ENCODE measurements at places on chromosomes 4 and X.
A peak's percentile ranks its signal among the peaks of the same experiment; 100 is the strongest.

DNA sequence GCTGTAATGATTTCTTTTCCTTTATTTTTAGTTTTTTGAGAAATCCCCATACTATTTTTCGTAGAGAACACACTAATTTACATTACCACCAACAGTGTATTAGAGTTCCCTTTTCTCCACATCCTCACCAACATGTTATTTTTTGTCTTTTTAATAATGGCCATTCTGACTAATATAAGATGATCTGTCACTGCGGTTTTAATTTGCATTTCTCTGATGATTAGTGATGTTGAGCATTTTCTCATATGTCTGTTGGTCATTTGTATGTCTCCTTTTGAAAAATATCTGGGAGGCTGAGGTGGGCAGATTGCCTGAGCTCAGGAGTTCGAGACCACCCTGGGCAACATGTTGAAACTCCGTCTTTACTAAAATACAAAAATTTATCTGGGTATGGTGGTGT, 30.2 kb downstream of the SPINK2 start:
- no peak for DNase-seq

DNA sequence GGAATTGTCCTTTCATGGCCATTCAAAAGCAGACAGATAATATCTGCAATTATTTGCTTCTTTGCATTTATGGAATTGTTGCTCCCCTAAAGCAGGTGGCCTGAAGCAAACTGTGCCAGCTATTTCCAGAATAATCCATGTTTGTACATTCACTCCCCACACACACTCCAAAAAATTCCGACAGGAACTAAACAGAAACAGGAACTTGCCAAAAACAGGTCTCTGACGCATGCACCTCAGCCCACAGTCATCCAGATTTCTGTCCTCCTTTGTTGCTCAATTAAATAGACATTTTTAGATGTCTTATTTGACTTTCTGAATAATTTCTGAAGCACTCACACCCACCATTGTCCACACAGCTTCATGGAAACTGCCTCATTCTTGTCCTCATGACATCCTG, 71.5 kb upstream of the EDNRA start:
- DNase-seq, result no peak

GRCh38 chrX:147920161-147920666, 8.5 kb downstream of the FMR1 start:
- DNase-seq, result no peak

DNA sequence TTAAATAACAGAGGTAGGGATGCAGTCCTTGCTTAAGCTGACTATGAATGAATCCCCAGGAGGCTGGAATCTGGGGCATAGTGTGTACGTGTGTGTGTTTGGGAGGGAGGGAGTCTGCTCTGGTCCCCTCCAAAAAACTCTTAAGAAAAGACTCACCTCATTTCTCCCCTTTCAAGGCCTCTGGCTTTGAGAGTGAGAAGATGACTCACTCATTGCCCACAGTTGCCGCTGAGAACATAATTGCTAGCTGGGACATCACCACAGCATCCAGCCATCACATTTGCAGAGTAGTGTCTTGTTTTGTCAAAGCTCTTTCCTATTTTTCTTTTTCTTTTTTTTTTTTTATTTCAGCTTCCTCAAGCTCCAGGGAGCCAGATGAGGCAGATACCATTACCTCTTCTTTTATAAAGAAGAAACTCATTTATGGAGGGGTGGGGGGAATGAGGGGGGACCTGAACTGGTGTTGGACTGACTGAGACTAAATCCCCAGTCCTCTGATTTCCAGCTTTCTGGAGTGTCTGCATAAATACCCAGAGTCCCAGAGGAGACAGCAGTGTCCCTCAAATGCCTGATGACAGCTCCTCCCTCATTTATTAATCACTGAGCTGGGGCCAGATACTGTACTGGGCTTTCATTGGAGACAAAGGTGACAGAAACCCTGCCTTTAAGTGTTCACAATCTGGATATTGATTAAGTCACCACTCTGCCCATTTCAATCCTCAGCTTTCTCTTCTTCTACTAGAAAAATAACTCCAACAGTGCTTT, 61.9 kb upstream of the LAS1L start:
- peak; percentile 75 for DNase-seq

- peak; percentile 94 for DNase-seq
These were observed 78.3 kb upstream of the ATXN3L start for GRCh38 chrX:13397878-13398818.

GRCh38 chr4:84673475-84674240, 90.7 kb downstream of the CDS1 start:
- DNase-seq, result peak; percentile 46

DNA sequence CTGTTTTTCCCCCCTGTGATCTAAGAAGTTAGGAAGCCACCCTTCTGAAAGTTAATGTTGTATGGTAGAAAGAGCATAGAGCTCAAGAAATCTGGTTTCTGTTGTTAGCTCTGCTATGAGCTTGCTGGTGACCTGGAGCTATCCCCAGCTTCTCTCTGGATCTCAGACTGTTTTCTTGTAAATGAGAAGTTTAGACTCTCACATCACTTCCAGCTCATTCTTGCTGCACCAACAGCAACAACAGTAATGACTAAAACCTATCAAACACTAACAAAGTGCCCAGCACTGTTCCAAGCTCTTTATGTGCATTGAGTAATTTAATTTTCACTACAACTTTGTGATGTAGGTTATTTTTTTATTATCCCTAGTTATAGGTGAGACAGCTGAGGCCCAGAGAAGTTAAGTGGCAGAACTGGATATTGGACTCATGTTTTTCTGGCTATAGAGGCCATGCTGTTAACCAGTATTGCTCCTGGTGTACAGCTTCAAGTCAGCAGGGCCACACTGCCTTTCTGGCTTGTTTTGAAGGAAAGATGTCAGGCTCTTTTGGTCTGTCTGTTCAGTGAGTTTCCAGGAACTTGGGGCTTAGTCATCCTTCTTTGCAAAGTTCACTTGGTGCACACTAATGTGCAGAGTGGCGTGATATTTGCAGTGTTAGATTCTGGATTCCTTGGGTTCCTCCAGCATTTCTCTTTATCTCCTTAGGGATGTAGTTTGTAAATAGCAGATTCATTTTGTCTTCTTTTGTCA, 27.8 kb upstream of the TMEM164 start:
- DNase-seq, result no peak

DNA sequence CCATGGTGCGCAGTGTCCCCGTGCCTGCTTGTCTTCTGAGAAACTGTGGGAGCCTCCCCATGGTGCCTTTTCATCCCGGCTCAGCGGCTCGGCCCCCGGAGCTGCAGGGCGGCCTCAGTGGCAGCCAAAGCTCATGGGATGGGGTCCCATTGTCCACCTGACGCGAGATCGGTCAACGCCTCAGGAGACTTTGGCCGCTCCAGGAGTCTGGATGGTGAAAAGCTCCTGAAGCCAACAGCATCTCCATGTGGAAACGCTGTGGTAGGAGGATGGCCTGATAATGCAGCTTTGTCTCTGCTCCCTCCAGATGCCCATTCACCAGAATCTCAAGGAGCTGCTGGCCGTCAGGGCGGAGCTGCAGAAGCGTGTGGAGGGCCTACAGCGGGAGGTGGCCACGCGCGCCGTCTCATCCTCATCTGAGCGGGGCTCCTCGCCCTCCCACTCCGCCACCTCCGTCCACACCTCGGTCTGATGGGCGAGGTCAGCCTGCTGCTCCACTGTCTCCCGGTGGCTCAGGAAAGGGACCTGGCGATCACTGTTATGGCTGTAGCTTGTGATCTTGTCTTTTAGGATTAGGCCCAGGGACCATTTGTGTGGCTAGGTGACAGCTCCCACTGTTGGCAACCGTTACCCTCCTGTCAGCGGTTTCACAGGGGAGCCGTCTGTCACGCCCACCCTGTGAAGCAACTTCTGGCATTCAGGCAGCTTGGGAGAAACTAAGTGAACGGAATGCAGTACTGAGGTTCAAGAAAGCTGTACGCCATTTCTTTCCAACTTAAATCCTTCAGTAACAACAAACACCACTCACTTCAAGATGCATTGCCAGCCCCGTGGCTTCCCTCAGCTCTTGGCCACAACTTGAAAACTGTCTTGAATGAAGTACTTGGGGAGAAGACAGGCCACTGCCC, 69.3 kb downstream of the MTMR1 start:
- DNase-seq, result no peak

- peak; percentile 22 for DNase-seq
These were observed 14.0 kb upstream of the ADH5 start for GRCh38 chr4:99102634-99103033.

DNA sequence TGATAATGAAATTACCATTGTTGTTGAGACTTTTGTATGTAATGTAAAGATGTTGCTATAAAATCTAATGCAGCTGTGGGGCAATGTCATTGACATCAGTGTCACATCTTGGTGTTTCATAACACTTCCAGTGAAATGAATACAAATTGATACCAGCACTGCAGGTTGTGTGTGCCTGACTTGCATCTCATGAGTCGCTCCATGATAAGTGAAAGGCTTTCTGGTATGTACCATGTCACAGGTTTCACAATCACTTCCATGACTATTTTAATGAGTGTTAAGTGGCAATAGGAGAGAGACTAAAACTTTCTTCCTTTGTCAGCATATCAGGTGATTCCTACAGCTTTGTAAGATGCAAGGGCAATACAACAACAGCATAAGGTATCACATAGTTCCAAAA, 94.4 kb downstream of the ABCB7 start:
- DNase-seq, result no peak

DNA sequence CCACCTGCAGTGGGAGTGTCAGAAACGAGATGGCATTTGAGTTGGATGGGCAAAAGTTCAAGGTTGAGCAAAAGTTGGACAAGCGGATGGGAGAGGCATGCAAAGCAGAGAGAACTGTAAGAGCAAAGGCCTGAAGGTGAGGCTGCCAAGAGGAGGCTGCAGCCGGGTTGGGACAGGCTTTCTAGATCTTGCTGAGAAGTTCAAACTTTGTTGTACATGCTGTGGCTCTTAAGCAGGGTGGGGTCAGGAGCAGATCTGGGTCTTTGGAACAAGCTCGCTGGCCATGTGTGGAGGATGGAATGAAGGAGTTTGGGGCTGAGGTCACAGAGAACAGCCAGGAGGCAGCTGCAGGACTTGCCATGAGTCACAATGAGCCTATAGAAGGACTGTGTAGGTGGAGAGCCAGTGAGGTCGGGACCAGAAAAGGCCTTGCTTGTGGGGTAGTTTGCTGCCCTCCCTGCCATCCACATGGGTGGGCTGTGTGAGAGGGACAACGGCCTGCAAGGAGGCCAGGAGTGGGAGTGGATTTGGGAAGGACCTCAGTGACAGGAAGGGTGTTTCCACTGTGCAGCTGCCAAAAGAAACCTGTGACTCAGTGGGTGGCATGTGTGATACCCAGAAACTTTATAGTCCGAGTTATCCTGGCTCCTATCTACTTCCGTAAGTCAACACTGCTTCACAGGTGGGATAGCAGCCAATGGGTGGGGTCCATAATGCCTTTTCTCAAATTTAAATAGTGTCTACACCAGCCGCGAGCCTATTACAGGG, 210.4 kb downstream of the MID1IP1 start:
- DNase-seq, result peak; percentile 29

All from Daoy (cell line).